ENCODE measurements at places on chromosomes 5 and 9. TPM values are rescaled to one million over a fixed set of nuclear protein-coding genes. Genes with fewer than 3 reads are reported as not detected.

- H3K36me3 ChIP-seq, result no peaks in the 10 kb centered on the region
- H3K27ac ChIP-seq, result no peak overlapping the region
- no peaks in the 10 kb centered on the region for H3K27me3 ChIP-seq
- no peak overlapping the region for H3K4me3 ChIP-seq
Measured at GRCh38 chr5:87002485-87002884, 265.2 kb upstream of the RASA1 start.

DNA sequence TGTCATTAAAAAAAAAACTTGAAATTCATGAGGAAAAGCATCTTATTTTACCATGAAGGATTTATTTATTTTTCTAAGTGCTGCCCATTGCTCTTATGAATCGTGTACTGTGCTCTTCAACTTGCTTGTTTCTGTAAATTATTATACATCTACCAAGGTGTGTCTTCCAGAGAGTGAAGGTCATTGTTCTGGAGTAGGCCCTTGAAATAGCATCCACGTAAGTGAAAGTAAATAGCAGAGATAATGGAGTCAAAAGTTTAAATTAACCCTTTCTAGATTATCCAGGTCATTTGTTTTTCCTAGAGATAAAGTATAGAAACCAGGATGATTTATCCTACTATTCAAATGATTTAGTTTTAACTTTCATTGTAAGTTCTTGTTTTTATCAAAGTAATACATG, 473.1 kb downstream of the DIRAS2 start:
- H3K4me1 ChIP-seq, result no peaks in the 10 kb centered on the region
- H3K4me3 ChIP-seq, result no peak overlapping the region
- DNase-seq, result no peak
- H3K36me3 ChIP-seq, result no peaks in the 10 kb centered on the region
- H3K27ac ChIP-seq, result no peak overlapping the region

TYRP1 gene
- total RNA-seq, result 0.23 TPM

PPP3R2 gene
- total RNA-seq, result not detected
